ENCODE measurements at places on chromosomes 2 and 18. TPM values are rescaled to one million over a fixed set of nuclear protein-coding genes. Genes with fewer than 3 reads are reported as not detected.

TRIM54 gene
- total RNA-seq: not detected

EML6 gene
- total RNA-seq: 0.63 TPM

FOXD4L1 gene
- not detected for total RNA-seq

GCG gene
- not detected for total RNA-seq

EFR3B gene
- total RNA-seq: 0.28 TPM

GAREM2 gene
- total RNA-seq: 0.63 TPM

FAM124B gene
- 130 TPM for total RNA-seq

HS6ST1 gene
- 13.0 TPM for total RNA-seq

TMEM17 gene
- 0.47 TPM for total RNA-seq

ORMDL1 gene
- 28.3 TPM for total RNA-seq

TNFAIP6 gene
- 1.8 TPM for total RNA-seq

LYPD6B gene
- total RNA-seq: not detected

EN1 gene
- total RNA-seq: not detected

CGREF1 gene
- total RNA-seq: 1.2 TPM

SATB2 gene
- total RNA-seq: 3.6 TPM

LAMA1 gene
- 0.75 TPM for total RNA-seq

LONRF2 gene
- under 0.01 TPM for total RNA-seq

CKAP2L gene
- 3.0 TPM for total RNA-seq
